EL (cell line): ENCODE measurements at places on chromosomes 1 and 21.

- no peak for DNase-seq
Measured at GRCh38 chr1:70382682-70383081, 28.2 kb upstream of the ANKRD13C start.

- DNase-seq = no peak
Measured at GRCh38 chr1:66214901-66215300, 319.1 kb upstream of the SGIP1 start.

DNA sequence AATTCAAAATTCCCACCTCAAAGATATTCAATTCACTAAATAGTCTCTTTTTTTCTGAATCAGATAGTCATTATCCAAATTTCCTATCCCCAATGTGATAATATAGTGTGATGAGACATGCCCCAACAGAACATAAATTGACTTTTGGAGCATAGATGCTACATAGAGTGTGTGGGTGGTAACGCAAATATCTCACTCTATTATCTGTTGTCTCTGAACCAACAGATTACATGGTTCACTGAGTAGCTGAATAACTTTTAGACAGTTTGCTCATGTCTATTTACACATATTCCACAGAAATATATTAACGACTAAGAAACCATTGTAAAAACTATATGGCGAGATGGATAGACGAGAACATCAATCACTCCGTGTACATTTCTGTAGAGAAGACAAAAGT lies 209.9 kb downstream of the BARHL2 start:
- DNase-seq = no peak

DNA sequence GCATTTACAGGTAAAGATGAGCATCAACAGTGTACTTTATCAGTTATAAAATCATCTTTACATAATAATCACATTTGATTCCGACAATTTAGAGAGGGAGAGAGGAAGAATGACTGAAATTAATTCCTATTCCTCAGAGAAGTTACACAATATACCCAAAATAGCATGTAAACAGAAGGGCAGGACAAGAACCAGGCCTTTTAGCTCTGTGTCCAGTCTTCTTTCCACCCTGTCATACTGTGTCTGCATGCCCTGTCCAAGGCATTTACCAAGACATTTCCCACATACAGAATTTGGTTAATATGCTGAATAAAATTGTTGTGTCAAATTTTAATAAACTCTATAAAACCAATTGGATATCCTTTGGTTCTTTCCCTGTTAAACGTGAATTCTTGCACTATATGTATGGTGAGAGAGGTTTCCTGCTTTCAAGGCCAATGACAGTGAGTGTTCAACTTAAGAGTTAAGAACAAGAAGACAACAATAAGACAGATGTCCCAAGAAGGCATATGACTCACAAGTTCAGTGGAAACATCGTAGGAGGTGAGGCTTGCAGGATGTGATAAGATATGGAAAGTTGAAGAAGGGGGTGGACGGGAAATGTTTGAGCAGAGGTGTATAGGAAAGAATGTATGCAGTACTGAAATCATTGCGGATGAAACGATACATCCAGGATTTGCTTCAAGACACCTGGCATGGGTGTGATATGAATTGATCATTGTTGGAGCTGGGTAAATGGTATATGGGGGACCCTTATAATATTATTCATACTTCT lies 20.8 kb downstream of the LRRC8B start:
- DNase-seq = no peak

- peak; percentile 27 for DNase-seq
Measured at GRCh38 chr1:227766015-227766634, 30.9 kb downstream of the SNAP47 start.

- DNase-seq = peak; percentile 66
Measured at GRCh38 chr1:206556750-206557635, 49.7 kb downstream of the RASSF5 start.

GRCh38 chr1:213513006-213513405 lies 462.0 kb downstream of the RPS6KC1 start:
- DNase-seq = no peak

- DNase-seq = no peak
Measured at GRCh38 chr1:151739590-151740355, 18.5 kb downstream of the RIIAD1 start.

DNA sequence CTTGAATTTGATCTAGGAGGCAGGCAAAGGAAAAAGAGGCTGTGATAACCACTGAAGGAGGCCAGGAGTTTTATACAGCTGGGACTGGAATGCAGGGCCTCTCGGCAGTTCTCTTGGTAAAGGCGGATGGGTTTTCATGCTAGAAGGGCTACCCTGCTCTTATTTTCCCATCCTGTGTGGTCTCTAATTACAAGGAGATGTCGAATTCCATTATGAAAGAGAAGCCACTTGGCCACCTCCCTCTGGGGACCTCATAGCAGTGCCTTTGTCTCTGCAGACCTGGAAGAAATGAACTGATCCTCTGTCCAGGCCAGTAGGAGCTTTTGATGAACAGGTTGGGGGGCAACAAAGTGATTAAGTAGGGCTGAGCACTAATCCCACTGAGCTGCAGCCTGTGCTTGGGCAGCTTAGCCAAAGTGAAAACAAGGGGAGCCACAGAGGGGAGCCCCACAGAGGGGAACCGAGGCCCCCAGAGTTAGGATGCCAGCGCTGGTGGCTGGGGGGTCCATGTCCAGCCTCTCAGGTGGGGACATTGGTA lies 42.2 kb upstream of the BCAR3 start:
- DNase-seq = no peak

DNA sequence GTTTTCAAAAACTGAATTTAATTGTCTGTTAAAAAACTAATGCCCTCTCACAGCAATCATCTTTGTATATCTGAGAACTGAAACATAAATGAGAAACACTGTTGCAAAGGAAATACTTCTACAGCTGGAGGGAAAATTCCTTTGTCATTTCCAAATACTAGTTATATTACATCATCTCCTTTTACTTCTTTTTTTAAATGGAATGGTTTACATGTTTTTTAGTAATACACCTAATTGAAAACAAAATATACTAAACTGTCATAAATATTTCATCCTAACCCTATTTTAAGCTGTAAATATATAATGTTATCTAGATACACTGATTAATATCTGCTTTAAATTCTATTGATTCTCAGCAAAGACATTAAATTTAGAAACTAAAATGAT lies 19.1 kb downstream of the CDC42BPA start:
- DNase-seq = peak; percentile 65

- DNase-seq = no peak
Measured at GRCh38 chr1:7068552-7068951, 283.3 kb downstream of the CAMTA1 start.

GRCh38 chr1:27992276-27992675 lies 32.5 kb downstream of the XKR8 start:
- no peak for DNase-seq

DNA sequence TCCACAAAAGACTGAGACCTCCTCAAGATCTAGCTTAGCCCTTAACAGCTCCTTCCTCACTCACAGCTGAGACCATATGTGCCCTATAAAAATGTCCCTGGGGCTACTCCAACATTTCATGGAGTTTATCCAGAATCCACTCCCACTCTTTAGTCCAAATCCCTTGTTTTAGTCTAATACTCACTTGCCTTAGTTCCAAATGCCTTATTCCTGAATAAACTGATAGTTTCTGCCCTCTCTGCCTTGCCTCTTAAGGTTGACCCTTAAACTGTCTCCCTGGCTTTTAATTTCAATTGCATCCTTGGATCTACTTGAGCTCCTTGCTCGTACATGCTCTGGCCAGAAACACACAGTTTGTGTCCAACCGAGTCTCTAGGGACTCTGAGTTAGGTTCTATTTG lies 47.3 kb upstream of the LYPLAL1 start:
- DNase-seq = peak; percentile 12

DNA sequence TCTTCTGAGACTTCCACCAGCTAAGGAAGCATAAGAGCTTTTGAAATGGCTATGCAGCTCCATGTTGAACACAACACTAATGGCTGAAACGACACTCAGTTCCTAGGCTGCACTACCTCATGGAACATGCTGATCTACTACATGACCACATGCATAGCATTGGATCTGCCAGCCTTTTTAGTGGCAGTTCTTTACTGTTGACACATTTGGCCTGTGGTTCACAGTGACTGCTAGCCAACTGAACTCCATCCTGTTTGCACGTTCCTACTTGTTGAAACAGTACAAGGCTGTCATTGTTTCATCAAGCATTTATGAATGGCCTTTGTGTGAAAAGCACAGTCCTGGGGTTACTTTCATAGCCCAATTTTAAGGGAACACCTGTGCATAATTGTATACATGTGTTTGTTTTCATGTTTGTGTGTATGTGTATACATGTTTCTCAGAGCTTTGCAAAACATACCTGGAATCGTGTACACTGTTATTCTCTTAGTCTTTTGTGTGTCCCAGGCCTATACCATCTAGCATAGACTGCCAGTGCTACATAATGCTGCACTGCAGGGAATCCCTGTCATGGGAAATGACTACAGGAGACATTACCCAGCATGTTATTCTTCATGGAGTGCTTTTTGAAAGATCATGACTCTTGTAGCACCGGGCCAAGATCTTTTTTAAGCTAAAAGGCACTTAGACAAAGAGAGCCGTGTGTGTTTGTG lies 179.6 kb upstream of the ESRRG start:
- peak; percentile 8 for DNase-seq

DNA sequence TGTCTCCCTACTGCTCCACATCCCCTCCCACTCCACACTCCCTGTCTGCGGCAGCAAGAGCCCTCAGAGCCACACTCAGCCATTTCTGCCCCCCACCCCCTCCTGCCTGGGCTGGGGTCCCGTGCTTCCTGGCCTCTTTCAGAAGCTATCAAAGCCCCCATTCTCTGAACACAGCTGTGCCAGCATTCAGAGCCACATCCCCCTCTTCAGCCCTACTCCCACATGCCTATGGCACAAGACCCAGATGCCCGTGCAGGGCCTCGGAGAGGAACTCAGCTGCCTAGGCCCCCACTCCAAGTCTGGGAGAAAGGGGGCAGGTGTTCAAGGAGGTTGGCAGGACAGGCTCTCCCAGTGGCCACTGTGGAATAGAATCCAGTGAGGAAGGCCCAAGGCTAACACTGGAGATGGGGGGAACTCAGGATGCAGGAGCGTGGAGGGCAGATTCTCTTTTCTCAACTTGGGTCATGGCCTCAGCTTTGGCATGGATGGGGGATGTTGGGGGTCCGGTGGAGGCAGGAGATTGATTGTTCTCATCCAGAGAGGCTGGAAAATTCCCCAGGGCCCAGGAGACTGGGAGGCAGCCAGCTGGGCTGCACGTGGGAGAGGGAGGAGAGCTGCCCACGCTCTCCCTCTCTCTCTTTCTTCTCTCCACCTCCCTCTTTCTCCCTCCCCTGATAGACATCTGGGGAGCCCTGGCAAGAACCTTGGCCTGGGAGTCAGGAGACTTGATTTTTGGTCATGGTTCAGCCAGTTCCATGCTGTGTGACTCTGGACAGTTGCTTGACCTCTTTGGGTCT lies 3.5 kb upstream of the BCAN start:
- DNase-seq = no peak

GRCh38 chr1:228737601-228738041 lies 2.3 kb downstream of the RHOU start:
- DNase-seq = no peak

DNA sequence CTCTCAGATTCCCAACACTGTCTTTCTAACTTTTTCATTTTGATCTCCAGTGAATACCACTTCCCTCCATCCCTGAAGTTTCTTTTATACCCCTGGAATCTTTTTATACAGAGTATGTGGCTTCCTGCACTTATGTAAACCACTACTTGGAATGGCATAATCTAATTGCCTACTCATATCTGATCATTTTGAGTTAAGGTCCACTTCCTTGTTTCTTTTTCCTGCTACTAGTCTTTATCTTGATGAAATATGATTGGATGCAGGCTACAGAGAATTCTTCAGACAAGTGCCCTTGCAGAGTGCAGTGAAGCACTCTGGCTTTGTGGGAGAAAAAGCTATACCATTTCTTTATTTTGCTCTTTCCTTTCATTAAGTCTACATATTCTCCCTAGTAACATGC lies 325.3 kb upstream of the ADAMTS5 start:
- no peak for DNase-seq
